ENCODE measurements at places on chromosomes 2 and 18.

- no peak for DNase-seq
Observed at GRCh38 chr18:67670024-67670543, 153.6 kb upstream of the DSEL start.

GRCh38 chr2:86251840-86252266 lies 52.6 kb downstream of the MRPL35 start:
- no peak for DNase-seq

DNA sequence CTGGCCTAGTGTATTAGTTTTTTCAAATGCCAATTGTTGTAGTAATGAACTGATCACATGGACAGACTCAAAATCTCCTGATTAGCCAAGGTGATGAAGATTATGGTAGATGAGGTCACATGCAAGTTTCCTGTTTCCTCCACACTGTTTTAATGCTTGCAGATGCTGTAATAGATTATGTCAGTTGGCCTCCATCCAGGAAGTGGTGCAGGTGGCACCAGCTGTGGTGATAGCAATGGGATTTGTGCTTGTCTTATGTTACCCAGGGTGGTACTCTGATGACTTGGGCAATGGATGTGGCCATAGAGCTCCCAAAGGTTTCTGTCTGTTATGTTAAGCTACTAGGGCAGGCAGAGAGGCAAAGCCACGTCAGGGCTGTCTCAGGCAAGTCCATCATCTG lies 332.9 kb upstream of the DDX18 start:
- DNase-seq = no peak

GRCh38 chr2:111967018-111967417 lies 68.6 kb downstream of the MERTK start:
- DNase-seq = no peak

DNA sequence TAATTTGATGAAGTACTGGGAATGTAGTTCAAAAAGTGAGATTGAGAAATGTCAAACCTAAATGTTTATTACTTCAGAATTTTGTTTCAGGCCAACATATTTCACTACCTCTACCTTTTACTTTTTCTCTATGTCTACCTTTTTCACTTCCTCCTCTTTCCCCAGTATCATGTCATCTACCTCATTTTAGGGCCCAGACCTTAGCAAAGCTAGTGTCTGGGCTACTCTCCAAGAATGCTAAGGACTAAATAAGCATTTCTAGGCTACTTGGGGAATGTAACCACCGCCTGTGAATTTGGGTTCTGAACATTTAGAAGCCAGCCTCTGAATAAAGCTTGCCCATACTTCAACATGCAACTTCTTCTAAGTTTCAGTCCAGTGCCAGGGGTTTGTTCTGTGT lies 330.4 kb downstream of the SLC4A3 start:
- no peak for DNase-seq

- DNase-seq = no peak
Observed at GRCh38 chr18:9233771-9234440, 97.3 kb downstream of the ANKRD12 start.

GRCh38 chr2:3626812-3627499 lies 31.0 kb upstream of the ALLC start:
- no peak for DNase-seq

- no peak for DNase-seq
Observed at GRCh38 chr2:37201766-37202165, 5.5 kb downstream of the CEBPZOS start.

DNA sequence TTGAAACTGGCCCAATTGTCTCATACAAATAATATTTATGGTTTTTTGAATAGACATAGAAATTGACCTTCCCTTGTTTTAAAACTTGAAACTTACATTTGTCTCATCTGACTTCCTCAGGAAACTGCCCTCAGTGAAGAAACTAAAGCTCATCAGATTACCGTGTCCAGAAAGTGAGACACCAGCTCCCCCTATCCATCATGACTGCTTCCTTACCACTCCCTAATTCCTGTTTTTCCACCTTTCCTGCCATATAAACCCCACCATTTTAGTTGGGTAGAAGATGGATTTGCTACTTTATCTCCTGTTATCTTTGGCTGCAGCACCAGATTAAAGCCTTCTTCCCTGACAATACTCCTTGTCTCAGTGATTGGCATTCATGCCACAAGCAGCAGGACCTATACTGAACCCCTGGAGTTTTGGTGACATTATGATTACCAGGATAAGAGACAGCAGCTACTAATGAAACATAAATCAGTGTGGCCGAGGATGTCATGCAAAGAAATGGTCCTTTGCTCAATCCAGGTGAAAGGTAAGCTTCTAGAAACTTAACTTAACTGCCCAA lies 1627.6 kb upstream of the ZEB2 start:
- DNase-seq = no peak

DNA sequence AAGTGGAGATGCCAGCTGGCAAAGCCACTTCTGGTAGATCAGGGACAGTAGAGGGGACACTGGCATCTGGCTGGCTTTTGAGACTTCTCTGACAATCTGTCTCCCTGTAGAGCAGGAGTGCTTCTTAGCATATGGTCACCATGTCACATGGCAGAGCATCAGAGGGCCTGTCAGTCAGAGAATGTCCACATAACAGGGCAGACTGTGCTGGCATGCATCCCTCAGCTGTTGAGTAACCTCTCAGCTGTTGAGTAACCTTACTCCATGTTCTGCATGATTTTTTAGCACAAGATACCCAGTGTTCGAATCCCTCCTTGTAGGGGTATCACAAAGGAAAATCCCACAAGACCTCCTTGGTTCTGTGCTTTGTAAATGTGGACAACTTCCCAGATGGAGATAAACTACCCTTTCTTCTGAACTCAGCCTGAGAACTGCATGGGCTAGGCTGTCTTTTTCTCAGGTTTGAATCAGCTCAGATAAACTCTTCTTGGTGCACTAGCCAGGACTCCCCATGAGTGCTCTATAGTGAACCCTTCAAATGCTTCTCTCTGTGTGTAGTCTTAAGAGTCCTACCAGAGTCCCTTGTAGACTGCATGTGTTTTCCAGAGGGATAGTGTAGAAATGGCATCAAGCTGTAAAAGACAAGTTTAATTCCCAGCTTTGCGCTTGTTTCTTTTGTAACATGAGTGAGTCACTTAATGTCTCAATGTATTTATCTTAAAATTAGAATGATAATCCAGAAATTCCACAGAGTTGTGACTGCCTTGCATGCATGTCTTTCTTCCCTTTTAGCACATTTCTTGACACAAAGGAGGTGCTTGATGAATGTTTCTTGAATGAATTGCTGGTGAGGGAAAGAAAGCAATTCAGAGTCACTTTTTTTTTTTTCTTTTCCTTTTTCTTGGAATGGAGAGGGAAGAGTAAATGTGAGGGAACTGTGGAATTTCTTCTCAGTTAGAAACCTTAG lies 442.3 kb upstream of the HNMT start:
- no peak for DNase-seq

Data from retinal pigment epithelial cell (primary cell).